ENCODE measurements at places on chromosomes 3 and 15.

DNA sequence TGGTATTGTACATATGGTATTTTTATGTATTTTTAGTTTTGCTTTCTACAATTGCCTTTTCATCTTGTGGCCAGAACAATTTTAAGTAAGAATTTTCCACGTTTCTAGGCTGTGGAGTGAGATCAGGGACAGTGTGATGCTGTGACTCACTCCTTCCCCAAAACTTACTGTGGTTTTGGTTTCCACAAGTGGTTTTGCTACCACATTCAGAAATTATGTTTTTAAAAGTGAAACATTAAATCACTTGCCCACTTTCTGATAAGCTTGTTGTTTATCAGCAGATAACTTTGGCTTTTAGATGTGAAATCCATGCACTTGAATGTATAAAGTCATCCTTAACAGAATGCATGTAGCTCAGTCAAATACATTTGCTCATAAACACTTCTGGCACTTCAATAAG, 192.2 kb upstream of the THRB start:
- DNase-seq, result peak; percentile 54

GRCh38 chr15:71121442-71121841, 6.2 kb downstream of the THSD4 start:
- no peak for DNase-seq

GRCh38 chr3:195062866-195063540, 208.0 kb downstream of the XXYLT1 start:
- no peak for DNase-seq

DNA sequence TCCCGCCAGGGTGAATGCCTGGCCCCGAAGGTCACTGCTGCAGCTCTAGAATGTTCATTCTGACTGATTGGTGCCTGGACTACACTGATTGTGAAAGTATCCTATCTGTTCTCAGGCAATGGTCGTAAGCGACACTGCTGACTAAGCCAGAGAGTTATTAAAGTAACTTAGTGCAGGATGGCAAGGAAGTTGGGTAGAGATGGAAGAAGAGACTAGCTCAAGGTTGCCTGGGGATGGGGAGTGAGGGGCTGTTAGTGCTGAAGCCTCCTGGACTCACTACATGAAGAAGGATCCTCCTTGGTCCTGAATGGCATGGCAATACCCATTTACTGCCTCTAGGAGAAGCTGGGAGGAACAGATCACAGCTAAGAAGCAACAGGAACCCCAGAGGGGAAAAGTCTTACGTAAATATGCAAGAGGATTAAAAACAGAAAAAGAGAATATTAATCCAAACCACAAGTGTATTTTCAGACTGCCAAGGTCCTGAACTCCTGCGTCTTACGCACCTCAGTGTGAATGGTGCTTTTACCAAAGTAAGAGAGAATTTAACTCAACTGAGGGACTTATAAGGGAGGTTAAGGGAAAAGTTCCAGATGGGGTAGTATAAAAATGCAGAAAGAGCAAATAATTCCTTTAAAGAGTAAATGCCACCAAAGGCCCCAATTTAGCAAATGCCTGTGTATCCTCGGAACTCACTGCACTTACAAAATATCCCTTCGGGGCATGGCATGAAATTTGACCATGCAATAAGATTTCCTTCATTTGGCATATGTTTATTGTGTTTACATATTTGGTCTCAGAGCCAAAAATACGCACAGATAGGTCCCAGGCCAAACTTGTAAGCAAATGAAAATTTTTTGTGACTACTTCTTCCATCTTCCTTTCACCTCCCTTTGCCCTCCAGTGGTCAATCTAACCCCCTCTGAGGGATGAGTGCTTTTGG, 64.0 kb upstream of the DGKG start:
- peak; percentile 88 for DNase-seq
